COR-L47 (cell line): ENCODE measurements at places on chromosomes 5 and 9.

- DNase-seq: peak; percentile 76
These were observed 6.6 kb downstream of the LHX2 start for GRCh38 chr9:124017929-124018729.

DNA sequence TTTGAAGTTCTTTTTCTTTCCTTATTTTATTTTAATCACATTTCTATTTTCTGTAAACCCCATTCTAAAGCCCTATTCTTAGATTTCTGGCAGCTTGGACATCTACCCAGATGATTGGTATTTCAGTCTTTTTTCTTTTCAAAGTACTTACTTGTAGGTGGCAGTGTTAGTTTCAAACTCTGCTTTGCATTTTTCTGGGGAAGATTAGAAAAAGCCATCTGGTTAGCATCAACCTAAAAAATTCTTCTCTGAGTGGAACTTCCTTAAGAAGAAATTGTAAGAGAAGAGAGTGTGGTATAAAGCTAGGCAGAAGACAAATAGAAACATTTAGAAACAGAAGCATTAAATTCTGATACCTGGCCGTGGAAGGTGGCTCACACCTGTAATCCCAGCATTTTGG, 17.2 kb upstream of the TENT2 start:
- no peak for DNase-seq

DNA sequence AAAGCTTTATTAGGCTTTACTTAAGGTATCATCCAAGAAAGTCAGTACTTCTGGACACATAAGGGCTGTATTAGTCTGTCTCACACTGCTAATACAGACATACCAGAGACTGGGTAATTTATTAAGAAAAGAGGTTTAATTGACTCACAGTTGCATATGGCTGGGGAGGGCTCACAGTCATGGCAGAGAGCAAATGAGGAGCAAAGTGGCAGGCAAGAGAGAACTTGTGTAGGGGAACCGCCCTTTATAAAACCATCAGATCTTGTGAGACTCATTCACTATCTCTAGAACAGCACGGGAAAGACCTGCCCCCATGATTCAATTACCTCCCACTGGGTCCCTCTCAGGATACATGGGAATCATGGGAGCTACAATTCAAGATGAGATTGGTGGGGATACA, 49.2 kb upstream of the SLC44A1 start:
- DNase-seq: no peak

DNA sequence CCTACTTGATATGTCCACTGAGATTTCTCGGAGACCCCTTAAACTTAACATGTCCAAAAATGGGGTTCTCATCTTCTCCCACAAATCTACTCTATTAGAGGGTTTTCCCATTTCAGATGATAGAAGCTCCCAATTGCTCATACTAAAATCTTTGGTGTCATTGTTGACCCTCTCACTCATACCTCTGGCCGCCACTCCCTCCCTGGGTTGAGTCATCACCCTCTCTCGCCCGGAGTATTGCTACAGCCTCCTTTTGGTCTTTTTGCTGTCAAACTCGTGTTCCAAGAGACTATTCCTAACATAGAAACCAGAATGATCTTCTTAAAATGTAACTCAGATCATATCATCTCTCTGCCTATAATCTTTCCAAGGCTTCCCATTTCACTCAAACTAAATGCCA, 91.0 kb upstream of the GNAQ start:
- no peak for DNase-seq

DNA sequence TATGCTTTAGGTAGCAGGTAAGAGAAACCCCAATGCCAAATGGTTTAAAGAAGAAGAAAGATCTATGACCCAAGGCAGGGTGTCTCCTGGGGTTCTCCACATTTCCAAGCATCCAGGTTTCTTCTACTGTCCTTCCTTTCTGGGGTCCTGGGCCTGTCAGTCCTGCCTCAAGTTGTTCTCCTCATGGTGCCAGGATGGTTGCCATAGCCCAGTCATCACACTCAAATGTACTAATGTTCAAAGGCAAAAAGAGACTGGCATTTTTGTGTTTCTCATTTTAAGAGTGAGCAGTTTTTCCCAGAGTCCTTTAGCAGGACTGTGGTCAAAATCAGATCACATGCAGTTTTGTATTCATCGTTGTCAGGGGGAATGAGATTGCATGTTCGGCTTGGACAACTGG, 59.9 kb upstream of the BOD1 start:
- DNase-seq: no peak

GRCh38 chr5:12885018-12885417, 980.8 kb upstream of the CTNND2 start:
- no peak for DNase-seq

- no peak for DNase-seq
These were observed 443.5 kb downstream of the PDE4D start for GRCh38 chr5:59449905-59450644.

GRCh38 chr9:12463641-12464040, 229.5 kb upstream of the TYRP1 start:
- DNase-seq: no peak

- DNase-seq: no peak
These were observed 546.8 kb downstream of the LRRC70 start for GRCh38 chr5:63125392-63125791.

DNA sequence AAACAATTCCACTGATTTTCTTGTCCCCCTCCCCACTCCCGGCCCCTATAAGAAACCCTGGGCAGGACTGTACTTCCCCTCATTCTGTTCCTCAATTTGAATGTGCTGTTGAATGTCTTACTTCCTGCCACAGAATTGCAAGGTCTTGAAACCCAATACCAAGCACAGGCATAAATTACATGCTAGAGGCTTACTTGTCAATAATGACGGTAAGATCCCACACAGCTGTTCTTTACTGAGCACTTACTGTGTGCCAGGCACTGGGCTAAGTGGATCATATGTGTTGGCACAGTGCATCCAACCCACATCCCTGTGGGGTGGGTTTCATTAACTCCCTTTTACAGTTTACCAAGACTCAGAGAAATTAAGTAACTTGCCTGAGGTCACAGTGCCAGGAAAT, 63.4 kb downstream of the MVB12B start:
- no peak for DNase-seq

GRCh38 chr9:110463499-110463898, 116.0 kb downstream of the SVEP1 start:
- no peak for DNase-seq

DNA sequence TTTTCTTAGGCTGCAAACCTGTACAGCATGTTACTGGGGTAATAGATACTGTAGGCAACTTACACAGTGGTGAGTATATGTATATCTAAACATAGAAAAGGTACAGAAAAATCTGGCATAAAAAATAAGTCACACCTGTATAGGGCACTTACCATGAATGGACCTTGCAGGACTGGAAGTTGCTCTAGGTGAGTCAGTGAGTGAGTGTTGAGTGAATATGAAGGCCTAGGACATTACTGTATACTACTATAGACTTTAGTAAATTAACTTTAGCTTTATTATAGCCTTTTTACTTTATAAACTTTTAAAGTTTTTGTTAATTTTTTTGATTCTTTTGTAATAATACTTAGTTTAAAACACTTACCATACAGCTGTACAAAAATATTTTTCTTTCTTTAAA, 51.3 kb downstream of the DENND4C start:
- DNase-seq: no peak

- no peak for DNase-seq
These were observed 60.8 kb downstream of the HINT1 start for GRCh38 chr5:131104169-131104808.

- DNase-seq: no peak
These were observed 30.2 kb downstream of the CACNA1B start for GRCh38 chr9:137907776-137908175.

- no peak for DNase-seq
These were observed 165.9 kb downstream of the ARSB start for GRCh38 chr5:78819166-78819565.

- no peak for DNase-seq
These were observed 70.8 kb upstream of the FCN2 start for GRCh38 chr9:134809826-134810225.

GRCh38 chr5:56166671-56167385, 66.3 kb downstream of the ANKRD55 start:
- no peak for DNase-seq

DNA sequence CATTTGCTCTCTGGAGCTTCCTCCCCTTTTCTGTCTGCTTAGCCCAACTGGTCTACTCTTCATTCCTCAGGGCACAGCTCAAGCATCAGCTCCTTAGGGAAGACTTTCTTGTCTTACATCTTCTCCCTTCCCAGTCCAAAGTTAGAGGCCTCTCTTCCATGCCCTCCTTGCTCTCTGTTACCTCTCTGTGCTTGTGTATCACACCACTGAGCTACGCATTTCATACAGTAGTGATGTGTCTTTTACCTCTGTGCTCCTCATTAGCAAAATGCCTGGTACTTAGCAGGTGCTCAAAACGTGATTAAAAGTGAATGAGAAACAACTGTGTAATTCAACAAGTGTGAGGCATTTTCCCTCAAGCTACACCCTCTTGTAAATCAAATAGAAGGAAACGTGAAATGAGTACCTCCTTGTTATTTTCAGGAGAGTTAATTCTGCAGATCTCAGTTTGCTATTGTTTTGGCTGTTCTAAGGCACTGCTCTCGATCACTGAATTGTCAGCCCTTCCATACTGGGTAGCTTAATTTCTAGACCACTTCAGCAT, 39.0 kb downstream of the ERAP1 start:
- DNase-seq: no peak

DNA sequence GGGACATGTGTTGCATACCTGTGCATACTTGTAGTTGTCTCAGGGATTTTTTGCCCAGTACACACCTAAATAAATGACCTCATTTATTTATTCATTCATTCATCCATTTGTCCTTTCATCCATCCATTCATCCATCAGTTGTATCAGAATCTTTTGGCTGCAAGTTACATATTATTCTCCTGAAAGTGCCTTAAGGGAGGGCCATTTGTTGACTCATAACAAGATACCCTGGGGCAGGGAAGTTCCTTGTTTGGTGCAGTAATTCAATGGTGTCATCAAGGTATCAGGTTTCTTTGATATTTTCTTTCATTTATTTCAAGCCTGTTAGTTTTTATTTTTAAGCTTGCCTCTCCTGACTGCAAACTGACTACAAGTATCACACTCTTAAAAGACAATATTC, 597.9 kb upstream of the TLE4 start:
- DNase-seq: peak; percentile 46

- DNase-seq: peak; percentile 1
These were observed 110.5 kb upstream of the CDKN2B start for GRCh38 chr9:22119522-22120158.

DNA sequence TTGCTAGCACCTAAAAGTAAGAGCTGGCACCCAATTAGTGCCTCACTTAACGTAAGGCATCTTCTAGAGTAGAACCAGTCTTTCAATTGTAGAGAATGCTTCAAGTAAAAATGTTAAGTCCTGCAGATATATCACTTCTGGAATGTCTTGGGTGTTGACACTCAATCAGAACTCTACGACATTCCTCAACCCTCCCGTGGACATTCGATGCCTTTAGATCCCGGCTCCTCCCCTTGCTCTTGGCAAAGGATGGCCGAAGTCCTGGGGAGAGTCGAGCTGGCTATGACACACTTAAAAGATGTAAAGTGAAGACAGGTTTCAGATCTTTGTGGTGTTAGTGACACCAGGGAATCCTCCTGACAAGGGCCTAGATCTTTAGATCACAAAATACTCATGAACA, 87.5 kb upstream of the ERCC6L2 start:
- no peak for DNase-seq

- no peak for DNase-seq
These were observed 219.1 kb upstream of the NFIL3 start for GRCh38 chr9:91642771-91643170.

DNA sequence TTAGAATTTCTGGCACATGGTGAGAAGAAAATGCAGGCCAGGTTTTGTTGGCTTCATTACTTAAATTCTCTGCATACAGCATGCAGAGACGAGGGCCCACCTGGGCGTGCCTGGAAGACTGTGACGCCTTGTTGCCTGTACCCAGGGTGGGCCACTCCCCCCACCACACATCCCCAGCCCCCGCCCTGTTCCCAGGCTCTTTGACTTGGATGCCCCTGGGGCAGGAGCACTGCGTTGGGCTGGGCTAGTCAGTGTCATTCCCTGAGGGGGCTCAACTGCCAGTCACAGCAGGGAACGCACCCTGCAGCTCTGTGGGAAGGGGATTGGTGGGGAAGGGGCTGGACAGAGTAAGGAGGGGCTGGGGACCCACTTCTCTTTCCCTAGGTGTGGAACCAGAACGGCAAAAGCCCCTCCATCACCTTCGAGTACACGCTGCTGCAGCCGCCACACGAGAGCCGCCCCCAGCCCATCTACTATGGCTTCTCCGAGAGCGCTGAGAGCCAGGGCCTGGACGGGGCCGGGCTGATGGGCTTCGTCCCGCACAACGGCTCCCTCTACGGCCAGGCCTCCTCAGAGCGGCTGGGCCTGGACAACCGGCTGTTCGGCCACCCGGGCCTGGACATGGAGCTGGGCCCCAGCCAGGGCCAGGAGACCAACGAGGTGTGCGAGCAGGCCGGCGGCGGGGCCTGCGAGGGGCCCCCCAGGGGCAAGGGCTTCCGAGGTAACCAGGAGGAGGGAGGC, 19.6 kb downstream of the ADAMTSL2 start:
- DNase-seq: no peak

GRCh38 chr5:76069061-76069735, 14.0 kb upstream of the SV2C start:
- DNase-seq: no peak

DNA sequence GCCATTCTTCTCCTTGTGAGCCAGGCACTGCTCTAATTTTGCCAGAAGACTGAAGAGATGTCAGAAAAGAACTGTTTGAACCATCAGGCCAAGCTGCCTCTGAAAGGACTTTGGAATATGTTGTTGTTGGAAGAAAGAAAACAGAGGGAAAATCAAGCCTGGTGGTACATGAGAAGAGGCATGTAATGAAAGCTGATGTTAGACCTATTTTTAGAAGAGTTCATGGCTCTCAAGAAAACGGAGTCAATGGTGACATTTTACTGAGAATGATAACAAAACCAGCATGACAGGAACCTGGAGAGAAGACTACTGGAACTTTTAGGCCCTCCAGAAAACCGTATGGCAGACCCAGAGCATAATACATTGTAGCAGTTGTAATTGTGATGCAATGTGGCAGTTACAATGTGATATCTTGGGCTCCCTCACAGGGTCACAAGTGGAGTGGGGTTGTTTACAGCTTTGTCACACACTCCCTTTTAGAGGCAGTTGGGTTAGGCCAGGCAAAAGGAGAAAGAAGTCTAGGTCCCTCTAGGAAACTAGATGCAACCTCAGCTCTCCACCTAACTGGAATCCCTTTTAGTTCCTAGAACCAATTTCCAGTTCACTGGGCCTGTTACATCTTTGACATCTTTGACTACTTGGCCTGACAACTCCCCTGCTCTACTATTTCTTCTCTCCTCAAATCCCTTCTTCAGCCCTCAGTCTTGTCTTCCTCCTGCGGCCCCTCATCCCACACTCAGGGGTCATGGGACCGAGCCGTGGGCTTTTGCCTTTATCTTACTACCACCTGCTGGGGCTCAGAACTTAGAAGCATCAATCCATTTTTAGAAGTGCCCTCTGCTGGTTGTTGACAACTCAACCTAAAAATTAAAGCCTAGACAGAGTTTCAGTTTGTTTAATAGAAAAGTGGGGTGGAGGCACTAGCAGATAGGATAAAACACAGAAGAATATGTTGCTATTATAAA, 61.2 kb upstream of the JAK2 start:
- peak; percentile 6 for DNase-seq
